ENCODE measurements at places on chromosomes 16 and 17.
A peak's percentile ranks its signal among the peaks of the same experiment; 100 is the strongest.

DNA sequence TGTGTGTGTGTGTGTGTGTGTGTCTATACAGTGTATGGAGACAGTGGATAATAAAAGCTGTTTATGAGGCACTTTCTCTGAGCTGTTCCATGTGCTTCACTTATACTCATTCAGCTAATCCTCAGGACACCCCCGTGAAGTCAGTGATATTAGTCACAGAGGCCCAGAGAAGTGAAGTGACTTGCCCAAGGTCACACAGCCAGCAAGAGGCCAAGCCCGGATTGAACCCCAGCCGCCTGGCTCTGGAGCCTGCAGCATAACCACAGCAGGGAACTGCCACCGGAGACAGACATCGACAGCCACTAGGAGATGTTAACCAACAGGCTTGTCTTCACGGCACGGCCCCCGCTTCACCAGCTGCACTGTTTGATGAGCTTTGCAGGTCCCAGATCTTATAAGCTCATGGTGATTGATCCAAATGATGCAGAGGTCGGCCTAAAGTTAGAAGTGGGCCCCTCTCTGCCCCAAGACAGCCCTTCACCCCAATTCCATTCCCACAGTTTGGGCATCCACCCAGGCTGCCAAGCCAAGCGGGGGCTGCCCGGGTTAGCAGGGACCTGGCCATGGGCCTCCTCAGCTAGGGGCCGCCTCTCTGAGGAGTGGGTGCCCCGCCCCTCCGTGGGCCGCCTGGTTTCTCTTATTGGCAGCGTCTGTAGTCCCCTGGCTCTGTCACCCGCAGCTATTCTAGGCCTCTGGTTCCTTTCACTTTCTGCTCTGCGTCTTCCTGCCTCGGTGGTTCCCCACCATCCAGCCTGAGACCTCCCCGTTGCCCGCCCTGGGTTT lies 30.9 kb downstream of the SOCS1 start:
- no peak for DNase-seq

DNA sequence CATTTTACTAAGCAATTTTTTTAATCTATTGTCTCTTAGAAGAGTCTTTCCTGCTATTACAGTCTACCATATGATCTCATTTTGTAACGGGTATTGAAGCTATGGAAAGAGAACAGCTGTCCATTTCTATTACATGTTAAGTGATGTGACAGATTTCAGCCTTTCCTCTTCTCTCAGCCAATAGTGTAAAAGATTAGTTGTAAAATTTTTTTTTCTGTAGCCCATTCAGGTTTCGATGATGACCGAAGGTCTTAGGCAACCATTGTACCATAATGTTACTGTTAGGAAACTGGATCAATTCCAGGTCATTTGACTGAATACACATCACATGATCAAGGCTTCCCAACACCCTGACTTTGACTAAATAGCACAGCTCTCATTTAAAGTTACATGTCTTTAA lies 147.6 kb upstream of the HLF start:
- DNase-seq = no peak

GRCh38 chr16:66473654-66474519 lies 46.8 kb downstream of the BEAN1 start:
- DNase-seq = no peak

GRCh38 chr16:64983963-64984362 lies 137.9 kb downstream of the CDH11 start:
- DNase-seq = peak; percentile 40

- DNase-seq = no peak
Observed at GRCh38 chr16:84947022-84947421, 64.3 kb downstream of the ZDHHC7 start.

- DNase-seq = no peak
Observed at GRCh38 chr17:68867759-68868516, 87.3 kb downstream of the ABCA8 start.

DNA sequence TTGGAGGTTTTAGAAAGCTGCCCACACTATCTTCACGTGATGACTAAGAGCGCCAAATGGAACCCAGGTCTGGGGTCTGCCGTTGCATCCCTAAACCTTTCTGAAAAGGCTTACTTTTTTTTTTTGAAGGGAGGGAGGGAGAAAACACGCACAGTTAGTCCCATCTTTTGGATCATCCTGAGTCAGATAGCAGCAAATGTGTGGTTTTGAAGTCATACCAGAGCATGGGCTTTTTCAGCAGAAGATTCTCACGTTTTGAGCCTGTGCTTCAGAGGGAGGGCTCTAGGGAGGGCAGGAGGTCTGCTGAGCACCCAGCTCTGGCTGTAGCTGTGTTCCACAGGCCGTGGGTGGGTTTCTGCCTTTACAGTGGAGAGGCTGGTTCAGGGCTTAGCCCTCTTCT lies 194.7 kb downstream of the SNX29 start:
- no peak for DNase-seq

DNA sequence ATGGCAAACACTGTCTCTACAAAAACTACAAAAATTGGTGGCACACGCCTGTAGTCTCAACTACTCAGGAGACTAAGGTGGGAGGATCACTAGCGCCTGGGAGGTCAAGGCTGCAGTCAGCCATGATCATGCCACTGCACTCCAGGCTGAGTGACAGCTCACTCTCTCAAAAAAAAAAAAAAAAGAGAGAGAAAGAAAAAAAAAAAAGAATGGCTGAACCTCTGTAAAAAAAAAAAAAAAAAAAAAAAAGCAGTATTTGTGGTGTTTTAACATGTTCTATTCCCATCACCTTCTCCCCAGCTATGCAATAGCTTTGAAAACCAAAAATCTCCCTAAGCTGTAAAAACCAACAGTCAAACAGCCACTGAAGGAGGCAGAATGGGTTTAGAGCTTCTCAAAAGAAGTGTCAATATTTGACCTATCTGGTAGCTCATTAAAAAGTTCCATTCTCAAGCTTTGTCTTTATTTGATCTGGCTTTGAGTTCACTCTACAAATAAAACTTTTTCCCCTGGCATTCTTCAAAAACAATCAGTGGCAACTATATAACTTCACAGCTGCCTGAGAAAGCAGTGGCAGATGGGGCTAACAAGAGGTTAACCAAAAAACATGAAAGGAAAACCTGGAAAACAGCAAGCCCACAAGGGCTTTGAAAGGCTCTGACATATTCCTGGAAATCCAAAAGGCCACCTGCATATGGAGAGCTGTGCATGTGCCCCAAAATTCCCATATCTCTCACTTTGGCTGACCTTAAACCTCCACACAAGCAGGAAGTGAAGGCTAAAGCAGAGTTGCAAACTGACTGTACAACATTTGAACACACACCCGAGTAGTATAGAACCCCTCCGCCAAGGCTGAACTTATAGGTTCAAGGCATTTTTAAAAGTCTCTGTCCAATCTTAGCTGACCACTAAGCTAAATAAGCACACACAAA lies 36.0 kb downstream of the USP32 start:
- DNase-seq = no peak

GRCh38 chr16:11162586-11163268 lies 93.3 kb downstream of the SOCS1 start:
- DNase-seq = no peak

- no peak for DNase-seq
Observed at GRCh38 chr17:73028299-73028755, 64.2 kb downstream of the SLC39A11 start.

DNA sequence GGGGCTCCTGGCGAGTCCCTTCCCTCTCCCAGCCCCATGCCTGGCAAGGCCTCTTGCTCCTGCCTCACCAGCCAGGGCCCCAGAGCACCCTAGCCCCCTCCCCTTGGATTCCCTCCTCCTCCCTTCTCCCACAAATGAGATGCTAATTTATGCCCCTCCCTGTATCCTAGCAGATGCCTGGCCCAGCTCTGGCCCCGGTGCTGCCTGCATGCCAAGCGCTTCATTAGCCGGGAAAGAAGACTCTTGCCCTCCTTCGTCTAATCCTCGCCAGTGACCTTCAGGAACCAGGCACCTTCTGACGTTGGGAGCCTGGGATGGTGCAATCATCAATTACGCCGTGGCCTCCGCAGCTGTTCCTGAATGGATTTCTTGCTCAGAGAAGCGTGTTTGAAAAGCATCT lies 127.8 kb downstream of the SDK2 start:
- no peak for DNase-seq

DNA sequence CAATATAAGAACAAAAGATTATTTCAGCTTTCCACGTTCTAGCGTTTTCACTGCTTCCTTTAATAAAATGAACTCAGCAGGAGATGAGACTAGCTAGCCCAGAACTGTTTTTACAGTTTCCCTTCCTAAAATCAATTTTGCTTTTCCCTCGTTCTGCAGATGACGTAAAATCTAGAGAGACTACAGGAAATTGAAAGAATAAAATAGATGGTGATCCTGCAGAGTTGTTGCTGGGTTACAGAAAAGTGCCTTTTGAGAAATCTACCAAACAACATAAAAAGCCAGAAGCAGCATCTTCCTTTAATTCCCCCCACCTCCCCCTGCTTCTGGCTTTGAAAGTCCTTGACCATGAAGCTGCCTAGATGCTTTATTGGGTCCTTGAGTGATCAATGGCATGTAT lies 96.8 kb upstream of the CLEC3A start:
- DNase-seq = no peak

All from RKO (cell line).